Renal cortical epithelial cell (primary cell): ENCODE measurements at places on chromosomes 1 and 21. TPM values are rescaled to one million over a fixed set of nuclear protein-coding genes. Genes with fewer than 3 reads are reported as not detected.

BMP8B gene
- total RNA-seq, result 1.3 and 2.3 TPM in 2 replicates

CLCA4 gene
- total RNA-seq, result not detected in 2 replicates

CFHR2 gene
- not detected in 2 replicates for total RNA-seq

PLXNA2 gene
- total RNA-seq, result 5.7 and 5.8 TPM in 2 replicates

PADI2 gene
- 1.5 and 147 TPM in 2 replicates for total RNA-seq

B3GALT2 gene
- total RNA-seq, result not detected in 2 replicates

DNAJC28 gene
- total RNA-seq, result 1.9 and 4.2 TPM in 2 replicates

SEMA4A gene
- 0.69 and 7.4 TPM in 2 replicates for total RNA-seq

LRRC8D gene
- 28.7 and 43.8 TPM in 2 replicates for total RNA-seq

FCRLA gene
- 1.4 TPM in 1 of 2 replicates, not detected in the other for total RNA-seq

TRABD2B gene
- total RNA-seq, result 1.6 and 6.8 TPM in 2 replicates

DNA sequence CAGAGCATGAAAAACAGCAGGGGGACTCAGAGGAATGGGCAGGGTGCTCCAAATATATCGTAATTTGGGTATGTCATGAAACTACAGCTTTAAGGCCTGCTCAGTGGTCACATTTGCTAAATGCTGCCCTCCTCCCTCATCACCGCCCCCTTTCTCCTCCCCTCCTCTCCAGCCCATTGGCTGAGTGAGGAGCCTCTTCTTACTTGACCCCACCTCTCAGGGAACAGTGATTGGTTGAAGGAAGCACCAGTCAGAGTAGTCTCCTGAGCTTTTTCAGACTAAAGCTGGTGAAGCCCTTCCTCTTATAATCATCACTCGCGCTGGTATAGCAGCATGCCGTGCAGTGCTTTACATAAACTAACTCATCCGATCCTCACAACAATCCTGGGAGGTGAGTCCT is 10.0 kb upstream of the TTC39A start:
- DNase-seq, result no peak

- peak; percentile 83 for DNase-seq
Observed at GRCh38 chr1:86380257-86380861, 15.8 kb downstream of the ODF2L start.

- DNase-seq, result no peak
Observed at GRCh38 chr1:156708218-156708661, 2.9 kb upstream of the CRABP2 start.

DNA sequence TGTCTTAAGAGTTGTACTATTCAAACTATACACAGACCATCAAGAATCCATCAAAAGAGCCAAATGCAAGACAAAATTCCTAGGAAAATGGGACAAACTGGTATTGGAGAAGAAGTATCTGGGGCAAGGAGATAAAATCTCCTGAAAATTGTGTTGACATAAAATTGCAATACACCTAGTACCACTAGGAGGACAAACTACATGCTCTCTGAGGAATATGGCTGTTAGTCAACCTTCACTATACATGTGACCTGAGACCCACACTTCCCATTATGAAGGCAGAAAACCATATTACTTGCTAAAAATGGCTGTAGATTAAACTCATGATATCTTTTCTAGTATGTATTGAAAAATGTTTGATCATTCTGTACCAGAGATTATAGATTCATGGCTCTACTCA is 30.0 kb downstream of the IRF2BP2 start:
- no peak for DNase-seq

GRCh38 chr1:66695116-66695515 is 57.1 kb upstream of the DYNLT5 start:
- no peak for DNase-seq

DNA sequence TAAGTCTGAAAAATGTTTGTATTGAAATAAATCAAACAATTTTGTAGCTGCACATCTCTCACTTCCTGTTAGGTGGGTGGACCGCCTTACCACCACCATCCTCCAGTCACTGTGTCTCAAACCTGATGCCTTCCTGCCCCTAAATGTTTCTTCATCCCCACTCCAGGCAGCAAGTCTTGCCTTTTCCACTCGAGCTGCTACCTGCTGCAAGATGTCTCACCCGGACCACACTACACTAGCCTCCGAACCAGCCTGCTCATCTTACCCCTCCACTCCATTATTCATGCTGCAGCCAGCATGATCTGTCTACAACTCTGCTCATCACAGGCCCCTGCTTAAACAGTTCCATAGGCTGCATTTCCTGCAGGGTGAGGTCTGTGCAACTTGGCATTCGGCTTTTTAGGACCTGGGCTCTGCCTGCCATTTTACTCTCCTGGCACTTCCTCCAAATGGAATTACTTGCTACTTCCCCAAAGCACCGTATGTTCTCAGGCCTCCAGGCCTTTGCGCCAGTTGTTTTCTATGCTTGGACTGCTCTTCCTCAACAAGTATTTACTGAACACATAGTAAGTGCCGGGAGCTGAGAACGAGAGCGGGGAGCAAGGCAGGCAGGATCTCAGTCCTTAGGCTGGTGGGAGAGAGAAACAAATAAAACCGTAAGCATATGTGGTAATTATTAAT is 5.2 kb upstream of the SF3A3 start:
- DNase-seq, result no peak

GRCh38 chr1:94025383-94026340 is 95.3 kb downstream of the ABCA4 start:
- peak; percentile 70 for DNase-seq

- DNase-seq, result no peak
Observed at GRCh38 chr1:10353282-10353681, 45.6 kb upstream of the PGD start.

GRCh38 chr1:201456499-201457309 is 12.3 kb downstream of the PHLDA3 start:
- peak; percentile 97 for DNase-seq

DNA sequence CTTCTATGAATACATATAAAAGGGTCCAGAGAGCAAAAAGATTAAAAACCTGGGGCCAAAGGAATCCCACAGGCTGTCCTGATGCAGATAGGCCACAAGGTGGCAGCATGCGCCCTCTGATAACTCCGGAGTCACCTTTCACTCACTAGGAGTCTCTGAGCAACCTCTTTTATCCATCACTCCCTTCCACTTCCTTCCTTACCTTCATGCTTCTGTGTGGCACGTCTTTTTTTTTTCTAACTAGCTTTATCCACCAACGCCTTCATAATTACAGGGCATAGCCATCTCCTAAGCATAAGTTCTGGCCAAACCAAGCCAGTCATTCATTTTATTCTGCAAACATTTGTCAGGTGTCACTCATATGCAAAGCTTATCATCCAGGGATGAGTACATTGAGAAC is 3.9 kb upstream of the PGLYRP4 start:
- peak; percentile 46 for DNase-seq

- no peak for DNase-seq
Observed at GRCh38 chr1:109592916-109593315, 26.5 kb downstream of the GNAT2 start.

DNA sequence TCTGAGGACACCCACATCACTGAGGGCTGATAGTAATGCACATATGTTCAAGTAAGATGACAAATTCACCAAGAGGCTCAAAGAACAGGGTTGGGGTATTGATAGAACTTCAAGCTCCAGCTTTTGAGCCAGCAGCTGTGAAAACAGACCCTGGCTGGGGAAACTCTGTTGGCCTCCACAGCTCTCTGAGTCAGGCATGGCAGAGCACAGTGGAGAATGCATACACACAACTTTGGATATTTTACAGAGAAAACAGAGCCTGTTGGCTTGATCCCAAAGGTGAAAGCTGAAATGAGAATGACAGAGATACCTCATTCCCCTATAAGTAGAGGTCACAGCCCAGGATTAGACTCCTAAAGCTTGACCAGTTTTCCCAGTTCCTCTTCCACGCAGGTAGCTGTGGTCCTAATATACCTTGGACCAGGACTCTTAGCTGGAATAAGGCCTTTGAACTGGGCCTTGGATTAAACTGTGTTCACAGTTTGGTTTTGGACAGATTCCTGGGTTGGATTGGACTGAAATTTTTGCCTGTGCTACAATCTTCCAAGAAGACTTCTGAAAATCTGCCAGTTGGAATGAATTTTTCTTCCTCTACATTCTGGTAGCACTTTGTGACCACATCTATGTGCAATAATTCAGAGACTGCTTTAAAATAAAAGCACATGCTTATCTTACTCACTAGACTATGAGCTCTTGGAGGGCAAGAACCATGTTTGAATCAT is 101.6 kb upstream of the HMGB4 start:
- no peak for DNase-seq

DNA sequence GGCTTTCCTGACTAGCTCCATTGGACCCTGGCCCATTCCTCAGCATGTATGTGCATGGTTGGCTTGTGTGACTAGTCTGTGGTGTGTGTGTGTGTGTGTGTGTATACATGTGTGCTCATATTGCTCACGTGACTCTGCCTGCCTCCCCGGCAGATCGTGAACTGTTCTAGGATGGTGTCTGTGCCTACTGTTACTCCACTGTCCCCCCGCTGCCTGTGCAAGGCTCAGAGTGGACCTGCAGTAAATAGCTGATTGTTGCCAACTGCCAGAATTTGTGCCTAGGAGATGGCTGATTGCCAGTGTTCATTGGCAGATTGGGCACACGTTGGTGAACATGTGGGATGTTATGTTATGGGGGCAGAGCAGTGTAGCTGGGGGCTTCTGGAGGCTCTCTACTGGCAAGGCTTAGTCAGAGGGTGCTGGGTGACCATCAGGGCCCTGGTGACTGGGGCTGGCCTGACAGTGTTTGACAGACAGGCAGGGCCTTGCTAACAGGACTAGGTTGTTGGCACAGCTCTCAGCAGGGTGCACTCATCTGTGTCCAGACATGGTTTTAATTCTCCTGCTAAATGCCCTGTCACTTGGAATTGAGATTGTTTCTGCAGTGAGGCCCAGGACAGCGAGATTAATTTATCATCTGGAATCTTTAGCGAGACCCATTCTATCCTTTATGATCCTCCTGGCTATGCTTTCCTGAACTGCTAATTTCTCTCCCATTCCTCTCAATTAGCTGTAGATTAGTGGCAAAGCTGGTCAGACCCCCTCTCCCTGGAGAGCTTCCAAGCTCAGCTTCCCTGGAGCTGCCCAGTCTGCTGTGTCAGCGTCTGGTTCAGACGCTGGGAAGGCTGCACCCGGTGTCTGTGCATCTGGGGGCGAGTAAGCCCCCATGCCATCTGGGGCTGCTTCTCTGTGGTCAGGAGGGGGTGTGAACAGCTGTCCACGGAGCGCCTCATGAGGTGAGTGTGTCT is 20.8 kb downstream of the SLC6A17 start:
- DNase-seq, result peak; percentile 36

DNA sequence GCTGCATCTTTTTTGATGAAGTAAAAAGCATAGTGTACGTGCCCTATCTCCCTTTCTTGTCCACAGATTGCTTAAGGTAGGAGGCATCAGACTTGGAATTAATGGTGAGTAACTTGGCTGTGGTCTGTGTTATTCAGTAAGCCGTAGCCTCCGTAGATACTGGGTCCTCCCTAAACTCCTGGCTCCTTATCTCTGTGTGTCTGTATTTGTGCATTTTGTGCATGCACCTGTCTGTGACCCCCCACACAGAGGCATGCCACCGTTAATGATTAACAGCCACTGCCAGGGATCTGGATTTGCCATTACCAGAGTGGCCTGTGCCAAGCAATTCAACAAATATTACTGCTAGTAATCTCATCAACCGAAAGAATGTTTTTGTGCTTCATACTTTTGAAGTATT is 31.9 kb downstream of the MAP3K21 start:
- DNase-seq, result peak; percentile 89

DNA sequence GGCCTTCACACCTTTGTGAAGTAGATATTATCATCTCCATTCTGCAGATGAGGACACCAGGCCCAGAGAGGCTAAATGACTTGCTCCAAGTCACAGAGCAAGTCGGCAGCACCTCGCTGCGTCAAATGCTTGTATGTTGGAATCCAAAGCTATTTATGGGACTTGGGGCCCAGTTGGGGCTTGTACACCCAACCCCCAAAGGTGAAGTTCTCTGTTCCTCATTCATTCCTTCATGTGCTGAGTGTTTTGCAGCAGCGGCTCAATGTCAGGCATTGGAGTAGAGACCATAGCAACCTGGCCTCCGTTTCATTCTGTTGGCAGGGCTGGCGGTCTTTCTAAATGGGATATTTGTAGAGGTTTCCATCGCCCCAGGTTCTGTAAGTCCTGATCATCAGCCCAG is 113.4 kb upstream of the SLC25A33 start:
- no peak for DNase-seq

DNA sequence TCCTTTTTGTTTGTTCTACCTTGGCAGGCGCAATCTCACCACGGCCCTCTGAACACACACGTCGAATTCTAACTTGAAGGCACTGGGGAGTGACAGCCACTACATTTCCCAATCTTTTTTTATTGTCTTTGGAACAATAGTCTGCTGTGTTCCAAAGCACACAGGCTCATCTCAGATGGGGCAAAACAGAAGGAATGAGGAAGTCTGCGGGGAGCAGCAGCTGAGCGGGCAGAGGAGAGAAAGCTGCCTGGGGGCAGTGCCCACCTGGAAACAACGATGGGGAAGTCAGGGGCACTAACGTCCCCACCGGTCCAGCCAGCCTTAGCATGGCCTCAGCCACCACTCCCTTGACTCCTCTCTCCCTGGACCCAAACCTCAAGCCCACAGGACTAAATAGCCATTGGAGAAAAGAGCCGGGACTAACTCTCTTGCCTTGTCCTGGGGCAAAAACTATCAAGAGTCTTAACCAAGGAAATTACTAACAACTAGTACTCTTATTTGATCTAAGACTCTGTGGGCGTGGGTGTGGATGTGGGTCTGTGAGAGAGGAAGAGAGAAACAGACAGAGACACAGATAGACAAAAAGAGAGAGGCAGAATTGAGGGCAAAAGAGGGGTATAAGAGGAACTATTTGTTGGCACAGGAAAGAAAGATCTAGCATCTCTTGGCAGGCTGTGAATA is 34.2 kb downstream of the SYF2 start:
- peak; percentile 42 for DNase-seq

DNA sequence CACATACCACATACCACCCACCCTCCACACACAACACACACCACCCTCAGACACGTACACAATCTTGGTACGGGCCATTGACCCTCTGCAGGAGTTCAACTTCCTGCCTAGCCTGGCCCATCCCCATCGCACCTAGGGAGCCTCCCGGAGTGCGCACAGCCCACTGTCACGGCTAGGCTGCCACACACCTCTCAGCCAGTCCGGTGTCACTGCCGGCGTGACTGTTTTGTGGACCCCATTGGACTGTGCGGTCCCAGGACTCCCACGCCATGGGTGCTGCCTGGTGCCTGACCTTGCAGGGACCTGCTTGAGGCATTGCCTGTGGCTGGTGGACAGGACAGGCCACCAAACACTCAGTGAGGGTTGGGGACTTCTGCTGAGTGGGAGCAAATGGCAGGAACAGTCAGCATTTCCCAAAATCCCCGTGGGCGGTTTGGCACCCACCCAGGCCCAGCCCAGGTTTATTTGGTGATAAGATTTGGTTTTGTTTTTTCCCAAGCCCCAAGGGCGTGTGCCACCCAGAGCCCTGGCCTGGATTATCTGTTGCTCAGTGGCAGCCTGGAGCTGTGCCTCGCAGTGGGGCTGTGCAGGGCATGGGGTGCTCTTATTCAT is 27.7 kb downstream of the RAB7B start:
- DNase-seq, result no peak
